Erythroblast (primary cell): ENCODE measurements at places on chromosomes 12 and 14.

GRCh38 chr12:115051378-115051777 lies 367.4 kb upstream of the TBX3 start:
- DNase-seq, result no peak

GRCh38 chr12:122182887-122183587 lies at the start of gene LRRC43:
Gene LRRC43, plus strand, starts transcription at chr12:122183123. Its CDS starts 22 bp downstream, at chr12:122183145.
- DNase-seq, result no peak

- no peak for DNase-seq
These were observed 7.1 kb downstream of the IFNG-AS1 start for GRCh38 chr12:67996347-67996746.

DNA sequence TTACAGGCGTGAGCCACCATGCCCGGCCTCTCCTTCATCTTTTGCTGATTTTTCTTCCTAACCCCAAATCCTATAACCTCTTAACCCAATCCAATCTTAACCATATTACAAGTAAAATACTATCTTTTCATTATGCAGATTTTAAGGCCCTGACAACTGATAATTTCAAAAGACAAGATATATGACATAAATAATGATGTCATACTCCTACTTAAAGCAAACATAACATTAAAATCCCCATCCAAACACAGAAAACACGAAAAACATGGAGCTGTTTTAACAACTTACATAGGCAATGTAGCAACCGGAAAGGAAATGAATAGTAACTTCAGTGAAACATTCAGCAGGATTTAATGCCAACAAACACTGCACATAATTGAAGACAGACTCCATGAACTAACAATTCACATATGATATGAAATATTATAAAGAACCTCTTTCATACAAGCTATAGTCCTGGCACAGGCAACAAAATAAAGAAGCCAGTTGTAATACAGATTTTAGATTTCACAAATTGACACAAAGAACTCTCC lies 21.5 kb downstream of the USP44 start:
- DNase-seq, result no peak

- DNase-seq, result no peak
These were observed 92.6 kb downstream of the EMP1 start for GRCh38 chr12:13288937-13289652.

- no peak for DNase-seq
These were observed 36.3 kb downstream of the PPP2R3C start for GRCh38 chr14:35085441-35085840.

GRCh38 chr12:120767071-120768024 lies 41.7 kb downstream of the ACADS start:
- no peak for DNase-seq

GRCh38 chr14:64946310-64947045 lies 3.9 kb upstream of the GPX2 start:
- DNase-seq, result no peak

GRCh38 chr14:68426661-68427549 lies 366.0 kb downstream of the ZFP36L1 start:
- DNase-seq, result no peak

GRCh38 chr14:78307671-78308070 lies 137.5 kb downstream of the NRXN3 start:
- no peak for DNase-seq

DNA sequence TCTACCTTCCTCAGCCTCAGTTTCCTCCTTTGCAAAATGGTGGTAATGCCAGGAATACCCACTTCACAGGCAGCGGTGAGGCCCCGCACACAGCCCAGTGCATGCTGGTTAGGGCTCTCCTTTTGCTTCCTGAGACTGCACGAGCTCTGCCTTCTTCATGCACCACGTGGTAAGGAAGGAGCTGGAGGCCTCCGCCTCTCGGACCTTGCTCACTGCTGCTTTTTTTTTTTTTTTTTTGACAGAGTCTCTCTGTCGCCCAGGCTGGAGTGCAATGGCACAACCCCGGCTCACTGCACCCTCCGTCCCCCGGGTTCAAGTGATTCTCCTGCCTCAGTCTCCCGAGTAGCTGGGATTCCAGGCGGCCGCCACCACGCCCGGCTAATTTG lies 18.1 kb downstream of the TAMALIN start:
- peak; percentile 74 for DNase-seq

DNA sequence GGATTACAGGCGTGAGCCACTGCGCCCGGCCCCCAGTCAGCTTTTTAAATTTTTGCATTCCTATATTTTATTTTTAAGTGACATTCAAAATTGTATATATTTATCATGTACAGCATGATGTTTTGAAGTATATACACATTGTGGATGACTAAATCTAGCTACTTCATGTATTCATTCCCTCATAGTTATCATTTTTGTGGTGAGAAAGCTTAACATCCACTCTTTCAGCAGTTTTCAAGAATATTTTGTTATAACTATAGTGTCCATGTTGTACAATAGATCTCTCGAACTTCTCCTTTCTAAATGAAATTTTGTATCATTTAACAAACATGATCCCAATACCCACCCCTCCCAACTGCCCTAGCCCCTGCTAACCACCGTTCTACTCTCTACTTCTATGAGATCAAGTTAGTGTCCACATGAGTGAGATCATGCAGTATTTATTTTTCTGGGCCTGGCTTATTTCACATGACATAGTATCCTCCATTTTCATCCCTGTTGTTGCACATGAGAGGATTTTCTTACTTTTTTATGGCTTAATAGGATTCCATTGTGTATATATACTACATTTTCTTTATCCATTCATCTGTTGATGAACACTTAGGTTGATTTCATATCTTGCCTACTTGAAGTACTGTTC lies 8.8 kb upstream of the HEBP1 start:
- no peak for DNase-seq

DNA sequence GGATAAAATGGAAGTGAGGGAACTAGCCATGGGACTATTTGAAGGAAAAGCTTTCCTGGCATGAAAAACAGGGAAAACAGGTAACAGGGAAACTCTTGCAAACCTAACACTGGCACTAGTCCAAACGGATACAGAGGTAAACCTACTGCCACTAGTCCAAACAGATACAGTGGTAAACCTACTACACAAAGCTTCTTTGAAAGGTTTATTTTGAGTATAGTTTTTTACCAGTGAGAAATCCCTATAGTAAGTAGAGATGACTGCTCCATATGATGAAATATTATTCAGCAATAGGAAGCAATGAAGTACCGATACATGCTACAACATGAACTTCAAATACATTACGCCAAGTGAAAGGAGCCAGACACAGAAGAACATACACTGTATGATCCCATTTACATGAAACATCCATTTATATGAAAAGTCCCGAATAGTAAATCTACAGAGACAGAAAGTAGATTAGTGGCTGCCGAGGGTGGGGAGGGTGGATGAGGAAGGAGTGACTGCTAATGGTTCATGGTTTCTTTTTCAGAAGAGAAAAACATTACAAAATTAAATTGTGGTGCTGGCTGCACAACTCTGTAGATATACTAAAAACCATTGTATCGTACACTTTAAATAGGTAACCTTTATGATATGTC lies 25.5 kb downstream of the SPTLC2 start:
- DNase-seq, result peak; percentile 11

GRCh38 chr14:101495827-101496775 lies 65.2 kb upstream of the DIO3 start:
- no peak for DNase-seq

- no peak for DNase-seq
These were observed 22.9 kb downstream of the NIN start for GRCh38 chr14:50808053-50808452.

DNA sequence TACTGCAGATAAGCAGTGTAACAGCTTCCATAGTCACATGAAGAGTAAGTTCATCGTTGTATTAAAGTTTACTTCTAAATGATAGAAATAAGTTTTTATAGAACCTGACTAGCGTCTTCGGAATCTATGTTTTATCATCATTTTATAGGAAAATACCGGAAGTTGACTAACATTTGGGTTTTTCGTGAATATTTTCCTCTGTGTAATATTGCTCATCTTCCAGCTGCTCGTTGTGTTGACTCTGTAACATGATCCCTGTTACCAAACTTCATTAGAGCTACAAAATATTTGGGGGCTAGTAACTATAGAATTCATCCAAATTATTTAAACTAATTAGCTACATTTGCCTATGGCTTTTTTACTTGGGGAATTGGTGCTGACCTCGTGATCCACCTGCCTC lies 37.2 kb downstream of the DDX51 start:
- no peak for DNase-seq

GRCh38 chr12:107411792-107412535 lies 273.6 kb upstream of the PWP1 start:
- no peak for DNase-seq

DNA sequence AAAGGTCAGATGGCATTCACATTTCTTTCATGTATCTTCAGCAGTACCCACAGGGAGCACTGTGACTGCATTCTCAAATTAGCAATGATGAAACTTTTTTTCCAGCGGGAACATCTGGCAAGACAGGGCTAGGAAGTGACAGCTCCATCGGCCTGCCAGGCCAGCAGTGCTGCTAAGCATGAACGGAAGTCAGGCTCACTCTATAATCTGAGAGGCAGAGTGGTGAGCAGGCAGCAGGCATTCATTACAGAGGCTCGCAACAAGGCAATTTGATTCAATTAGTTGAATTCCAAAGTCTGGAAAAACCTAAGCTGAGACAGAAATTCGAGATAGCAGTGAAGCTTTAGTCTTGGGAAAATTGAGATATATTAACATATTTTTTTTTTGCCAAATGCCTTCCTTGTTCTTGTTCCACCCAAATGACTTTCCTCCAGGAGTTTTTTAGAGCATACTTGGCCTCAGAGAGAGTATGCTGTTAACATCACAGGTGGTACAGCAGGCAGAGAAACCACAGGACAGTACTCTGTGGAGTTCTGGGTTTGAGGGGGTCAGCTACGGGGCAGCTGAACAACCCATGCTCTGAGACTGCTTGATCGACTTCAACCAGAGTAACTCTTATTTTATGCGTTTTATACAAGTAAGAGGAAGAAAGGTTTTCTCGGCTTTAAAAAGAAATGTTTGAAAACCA lies 414.9 kb downstream of the APAF1 start:
- no peak for DNase-seq

GRCh38 chr12:54680374-54680773 lies 32.2 kb upstream of the DCD start:
- DNase-seq, result peak; percentile 36

GRCh38 chr12:106299202-106299774 lies 3.2 kb upstream of the TCP11L2 start:
- DNase-seq, result peak; percentile 37

DNA sequence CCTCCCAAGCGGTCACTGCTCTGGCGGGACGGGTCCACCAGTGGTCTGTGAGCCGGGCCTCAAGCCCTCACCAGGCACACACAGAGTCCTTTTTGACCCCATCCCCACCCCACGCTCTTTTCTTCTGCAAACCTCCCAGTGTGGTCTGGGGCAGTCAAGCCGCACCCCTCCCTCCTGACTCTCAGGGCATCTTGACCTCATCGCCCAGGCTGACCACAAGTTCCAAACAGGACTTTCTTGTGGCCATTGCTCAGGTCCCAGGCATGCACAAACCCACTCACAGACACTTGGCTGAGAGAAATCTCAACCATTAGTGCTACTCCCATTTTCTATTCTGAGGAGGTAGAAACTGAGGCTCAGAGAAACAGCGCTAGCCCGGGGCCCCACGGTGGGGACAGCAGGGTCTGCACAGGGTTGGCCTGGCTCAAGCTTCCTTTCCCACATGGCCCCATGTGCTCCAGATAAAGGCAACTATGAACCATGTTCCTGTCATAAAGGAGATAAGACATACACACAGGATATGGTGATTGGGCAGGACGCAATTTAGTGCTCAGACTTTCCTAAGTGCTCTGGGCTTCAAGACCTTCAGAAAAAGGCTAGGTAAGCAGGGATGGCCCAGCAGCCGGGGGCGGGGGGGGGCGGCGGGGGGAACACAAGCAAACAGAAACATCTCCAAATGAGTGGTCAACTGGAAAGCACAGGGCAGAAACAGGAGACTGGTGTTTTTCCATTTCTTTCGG lies 69.6 kb downstream of the ITPK1 start:
- DNase-seq, result peak; percentile 48

DNA sequence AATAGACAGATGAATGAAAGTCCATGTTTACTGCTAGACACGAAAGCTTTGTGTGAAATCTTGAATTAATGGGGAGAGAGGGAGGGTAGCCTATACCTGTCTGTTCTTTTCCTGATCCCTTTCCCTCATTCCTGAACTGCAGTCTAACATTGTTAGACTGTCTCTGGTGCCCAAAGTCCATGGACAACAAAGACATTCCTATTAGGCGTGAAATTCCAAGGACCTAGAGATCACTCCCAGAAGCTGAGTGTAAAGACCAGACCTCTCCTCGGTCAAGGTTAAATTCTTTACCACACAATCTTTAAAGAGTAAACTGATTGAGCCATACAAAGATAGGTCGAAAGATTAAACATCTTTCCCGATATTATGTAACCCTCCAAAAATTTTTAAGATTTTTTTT lies 270.7 kb upstream of the GARIN2 start:
- no peak for DNase-seq

DNA sequence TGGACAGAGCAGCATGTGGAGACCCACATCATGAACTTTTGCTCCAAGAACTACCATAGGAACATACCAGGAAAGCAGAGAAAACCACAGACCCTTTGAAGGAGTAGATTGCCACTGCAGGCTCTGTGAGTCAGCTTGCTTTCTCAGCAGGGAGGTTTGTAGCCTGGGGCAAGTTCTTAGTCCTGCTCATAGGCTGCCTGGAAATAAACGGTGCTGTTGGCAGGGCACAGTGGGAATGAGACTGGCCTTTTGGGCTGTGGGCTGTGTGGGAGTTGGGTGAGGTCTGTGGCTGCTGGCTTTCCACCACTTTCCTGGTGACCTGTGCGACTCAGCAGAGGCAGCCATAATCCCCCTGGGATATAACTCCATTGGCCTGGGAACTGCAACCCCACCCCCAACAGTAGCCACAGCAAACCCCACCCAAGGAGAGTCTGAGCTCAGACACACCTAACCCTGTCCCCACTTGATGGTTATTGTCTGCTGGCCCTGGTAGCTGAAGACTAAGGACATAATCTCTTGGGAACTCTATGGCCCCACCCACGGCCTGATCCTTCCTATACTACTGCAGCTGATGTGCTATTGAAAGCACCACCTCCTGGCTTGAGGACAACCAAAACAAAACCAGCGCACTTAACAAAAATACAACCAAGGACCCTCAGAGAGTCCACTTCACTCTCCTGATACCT lies 192.1 kb upstream of the GARIN6 start:
- DNase-seq, result no peak

DNA sequence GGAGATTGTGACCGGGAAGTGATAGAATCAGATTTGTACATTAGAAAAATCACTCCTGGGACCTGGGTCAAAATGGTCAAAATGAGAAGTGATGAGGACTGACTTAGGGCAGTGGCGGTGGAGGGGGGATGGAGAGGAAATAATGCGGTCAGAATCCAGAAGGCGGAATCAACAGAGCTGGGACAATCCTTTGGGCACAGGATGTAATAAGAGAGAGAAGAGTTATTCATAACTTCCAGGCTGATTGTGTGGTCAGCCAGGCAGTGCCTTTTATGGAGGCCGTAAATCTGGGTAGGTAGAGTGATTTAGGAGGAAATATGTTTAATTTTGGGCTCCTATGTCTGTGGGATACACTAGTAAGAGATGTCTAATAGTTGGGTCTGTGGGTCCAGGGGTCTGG lies 21.6 kb downstream of the FBXL14 start:
- DNase-seq, result no peak

- no peak for DNase-seq
These were observed 92.2 kb downstream of the FLRT2 start for GRCh38 chr14:85622106-85622505.
